ENCODE measurements at places on chromosomes 3 and 15.

DNA sequence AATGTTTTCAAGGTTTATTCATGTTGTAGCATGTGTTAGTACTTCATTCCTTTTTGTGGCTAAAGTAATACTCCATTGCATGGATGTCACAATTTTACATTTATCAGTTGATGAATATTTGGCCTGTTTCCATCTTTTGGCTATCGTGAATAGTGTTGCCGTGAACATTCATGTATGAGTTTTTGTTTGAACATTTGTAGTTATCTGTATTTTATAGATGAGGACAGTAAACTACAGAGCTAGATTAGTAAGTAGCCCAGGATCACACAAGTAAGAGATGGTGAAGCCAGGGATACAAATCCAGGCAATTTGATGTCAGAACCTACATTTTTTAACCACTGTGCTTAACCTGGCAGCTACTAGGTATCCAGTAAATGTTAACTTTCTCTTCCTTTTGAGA lies 63.2 kb downstream of the ASTE1 start:
- DNase-seq: no peak

DNA sequence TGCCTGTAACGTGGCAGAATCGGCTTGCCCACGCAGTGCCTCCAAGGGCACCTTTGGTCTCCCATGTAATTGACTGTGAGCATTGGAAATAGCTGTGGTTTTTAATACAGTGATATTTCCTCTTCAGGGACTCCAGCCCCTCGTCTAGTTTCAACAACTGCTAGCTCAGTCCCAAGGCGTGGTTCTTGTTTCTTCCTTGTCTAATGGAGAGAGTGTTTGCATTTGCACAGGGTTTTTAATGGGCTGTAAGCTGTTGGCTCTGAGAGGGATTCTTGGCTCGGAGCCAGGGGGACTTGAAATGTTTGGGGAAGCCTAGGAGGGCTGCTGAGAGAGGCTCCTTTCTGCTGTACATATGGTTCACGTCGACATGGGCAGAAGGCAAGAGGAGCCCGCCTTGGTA lies 86.2 kb downstream of the THSD4 start:
- DNase-seq: no peak

DNA sequence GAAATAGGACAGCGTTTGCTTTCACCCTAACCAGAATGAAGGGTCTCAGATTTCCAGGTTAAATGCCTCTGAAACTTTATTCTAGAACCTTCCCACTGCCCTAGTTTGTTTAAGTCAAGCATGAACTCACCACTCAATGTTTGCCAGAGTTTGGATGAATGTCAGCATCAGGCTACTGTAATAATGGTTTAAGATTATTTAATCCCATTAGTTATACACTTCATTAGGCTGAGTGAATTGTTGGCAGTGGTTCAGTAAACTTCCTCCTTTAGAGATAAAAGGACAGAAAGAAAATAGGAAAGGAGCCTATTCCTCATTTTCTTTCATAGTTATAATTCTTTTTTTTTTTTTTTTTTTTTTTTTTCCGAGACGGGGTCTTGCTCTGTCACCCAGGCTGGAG lies 401.9 kb upstream of the TPRG1 start:
- DNase-seq: no peak

GRCh38 chr15:88904257-88904623 lies 8.9 kb upstream of the HAPLN3 start:
- no peak for DNase-seq

DNA sequence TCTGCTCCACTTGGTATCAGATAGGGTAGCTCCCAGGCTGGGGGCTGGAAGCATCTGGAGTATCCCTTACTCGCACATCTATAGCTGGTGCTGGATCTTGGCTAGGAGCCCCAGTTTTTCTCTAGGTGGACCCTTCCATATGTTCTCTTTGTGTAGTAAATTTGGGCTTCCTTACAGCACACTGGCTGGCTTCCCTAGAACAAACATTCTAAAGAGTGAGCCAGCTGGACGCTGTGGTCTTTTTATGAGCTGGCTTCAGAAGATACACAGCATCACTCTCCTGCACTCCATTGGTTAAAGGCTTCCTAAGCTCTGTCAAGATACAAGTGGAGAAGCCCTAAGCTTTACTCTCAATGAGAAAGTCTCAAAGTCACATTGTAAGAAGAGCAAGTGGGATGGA lies 322.1 kb downstream of the WDR72 start:
- no peak for DNase-seq

DNA sequence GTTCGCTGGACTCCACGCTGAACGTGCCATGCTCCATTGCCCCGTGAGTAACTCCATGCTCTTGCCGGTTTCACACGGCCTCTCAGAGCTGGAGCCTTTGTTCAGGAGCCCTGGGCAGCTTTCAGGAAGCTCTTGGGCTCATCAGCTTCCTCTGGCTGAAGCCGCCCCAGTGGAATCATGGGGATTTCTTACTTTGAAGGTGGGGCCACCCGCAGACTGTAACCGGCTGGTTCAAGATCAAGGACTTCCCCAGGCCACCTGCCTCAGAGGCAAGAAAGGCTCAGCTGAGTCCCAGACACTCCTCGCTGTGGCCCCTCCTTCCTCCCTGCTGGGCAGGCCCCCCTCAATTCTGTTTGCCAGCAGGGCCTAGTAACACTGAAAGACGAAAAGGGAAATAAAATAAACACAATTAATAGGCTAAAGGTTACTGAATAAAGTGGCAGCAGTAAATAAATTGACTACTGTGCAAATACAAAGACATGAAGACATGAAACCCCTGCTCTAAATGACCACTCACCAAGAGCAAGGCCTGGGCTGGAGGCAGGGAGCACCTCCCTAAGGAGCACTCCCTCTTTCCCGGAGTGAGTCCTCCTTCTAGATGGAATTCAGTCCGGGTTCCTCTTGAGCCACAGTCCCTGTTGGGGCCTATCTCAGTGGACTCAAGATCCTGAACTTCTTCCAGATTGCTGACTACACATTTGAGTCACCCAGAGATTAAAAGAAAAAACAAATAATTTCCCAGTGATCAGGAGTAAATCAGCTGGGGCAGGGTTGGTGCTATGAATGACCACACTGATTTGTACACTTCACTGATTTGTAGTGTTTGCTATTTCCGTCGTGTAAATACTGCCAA lies 51.0 kb downstream of the ZDHHC19 start:
- no peak for DNase-seq

Measured in stimulated activated CD8-positive, alpha-beta memory T cell treated with anti-CD3 and anti-CD28 coated beads, Interleukin-7, amount 100 ng/mL, for 24 hours (primary cell).